NCI-H2029 treated with DMSO at 0.1 percent for 48 hours (cell line): ENCODE measurements at places on chromosomes 13 and 19.

DNA sequence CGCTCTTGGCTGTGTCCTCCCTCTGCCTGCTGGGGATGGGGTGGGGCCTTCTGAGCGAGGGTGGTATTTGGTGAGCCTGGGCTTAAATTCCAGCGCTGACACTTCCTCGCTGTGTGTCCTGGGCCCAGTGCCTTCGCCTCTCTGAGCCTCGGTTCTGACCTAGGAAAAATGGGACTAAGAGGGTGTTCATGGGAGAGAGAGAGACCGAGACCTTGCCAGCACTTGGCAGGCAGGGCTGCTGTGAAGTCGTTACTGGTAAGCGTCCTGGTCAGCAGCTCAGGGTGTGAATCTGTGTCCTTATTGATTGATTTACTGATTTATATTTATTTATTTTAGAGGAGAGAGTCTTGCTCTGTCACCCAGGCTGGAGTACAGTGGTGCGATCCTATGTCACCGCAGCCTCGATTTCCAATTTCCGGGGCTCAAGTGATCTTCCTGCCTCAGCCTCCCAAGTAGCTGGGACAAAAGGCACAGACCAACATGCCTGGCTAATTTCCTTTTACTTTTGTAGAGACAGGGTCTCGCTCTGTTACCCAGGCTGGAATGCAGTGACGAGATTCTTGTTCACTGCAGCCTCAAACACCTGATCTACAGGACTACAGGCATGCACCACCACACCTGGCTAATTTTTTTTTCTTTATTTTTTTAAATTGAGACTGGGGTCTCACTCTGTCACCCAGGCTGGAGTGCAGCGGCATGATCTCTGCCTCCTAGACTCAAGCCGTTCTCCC is 2.4 kb downstream of the PKN1 start:
- DNase-seq, result no peak

- no peak for DNase-seq
Measured at GRCh38 chr13:38624822-38625221, 62.1 kb upstream of the FREM2 start.

- DNase-seq, result no peak
Measured at GRCh38 chr13:74210693-74211393, 76.6 kb upstream of the KLF12 start.

DNA sequence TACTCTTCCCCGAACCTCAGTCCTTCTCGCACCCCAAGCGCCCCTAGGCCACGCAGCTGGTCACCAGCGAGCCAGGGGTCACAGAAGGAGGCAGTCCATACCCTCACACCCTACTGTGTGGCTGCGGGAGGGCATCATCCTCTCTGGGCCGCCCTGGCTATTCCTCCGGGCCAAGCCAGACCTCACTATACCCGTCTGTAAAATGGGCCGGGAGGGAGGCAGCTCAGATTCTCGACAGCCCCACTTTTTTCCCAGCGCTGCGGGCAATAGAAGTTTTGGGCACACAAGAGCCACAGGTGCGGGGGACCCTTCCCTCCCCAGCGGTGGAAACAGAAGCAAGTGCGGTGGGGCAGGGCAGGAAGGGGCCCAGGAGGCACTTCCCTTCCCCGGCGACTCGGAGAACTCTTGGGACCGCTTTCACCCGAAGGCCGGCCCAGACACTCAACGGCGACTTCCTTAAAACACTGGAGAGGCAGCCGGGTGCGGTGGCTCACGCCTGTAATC is 5.6 kb upstream of the ARRDC2 start:
- no peak for DNase-seq

DNA sequence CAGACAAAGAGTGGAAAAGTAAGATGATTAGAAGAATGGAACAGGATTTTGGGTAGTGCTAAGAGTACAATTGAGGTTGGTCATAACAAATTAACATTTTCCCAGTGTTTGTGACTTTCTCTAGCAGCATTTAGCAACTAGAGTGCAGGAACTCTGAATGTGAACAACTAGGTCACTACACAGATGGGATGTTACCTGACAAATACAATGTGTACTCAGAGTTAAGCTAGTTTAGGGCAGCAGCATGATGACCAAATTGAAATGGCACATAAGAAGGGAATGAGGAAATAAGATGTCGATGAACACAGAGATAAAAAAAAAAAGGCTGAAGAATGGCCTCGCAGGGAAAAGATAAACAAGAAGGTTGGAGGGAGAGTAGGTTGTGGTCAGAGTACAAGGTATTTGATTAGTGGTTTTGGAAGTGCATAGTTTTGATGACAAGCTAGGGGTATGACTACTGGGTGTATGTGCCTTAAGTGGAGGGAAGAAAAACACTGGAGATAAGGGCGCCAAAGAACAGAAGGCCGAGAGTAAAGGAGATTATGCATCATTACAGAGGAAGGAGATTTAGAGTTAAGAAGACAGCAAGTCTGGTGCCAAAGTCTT is 381.1 kb downstream of the FGF14 start:
- no peak for DNase-seq

- no peak for DNase-seq
Measured at GRCh38 chr13:25097426-25097825, 1.5 kb downstream of the PABPC3 start.

DNA sequence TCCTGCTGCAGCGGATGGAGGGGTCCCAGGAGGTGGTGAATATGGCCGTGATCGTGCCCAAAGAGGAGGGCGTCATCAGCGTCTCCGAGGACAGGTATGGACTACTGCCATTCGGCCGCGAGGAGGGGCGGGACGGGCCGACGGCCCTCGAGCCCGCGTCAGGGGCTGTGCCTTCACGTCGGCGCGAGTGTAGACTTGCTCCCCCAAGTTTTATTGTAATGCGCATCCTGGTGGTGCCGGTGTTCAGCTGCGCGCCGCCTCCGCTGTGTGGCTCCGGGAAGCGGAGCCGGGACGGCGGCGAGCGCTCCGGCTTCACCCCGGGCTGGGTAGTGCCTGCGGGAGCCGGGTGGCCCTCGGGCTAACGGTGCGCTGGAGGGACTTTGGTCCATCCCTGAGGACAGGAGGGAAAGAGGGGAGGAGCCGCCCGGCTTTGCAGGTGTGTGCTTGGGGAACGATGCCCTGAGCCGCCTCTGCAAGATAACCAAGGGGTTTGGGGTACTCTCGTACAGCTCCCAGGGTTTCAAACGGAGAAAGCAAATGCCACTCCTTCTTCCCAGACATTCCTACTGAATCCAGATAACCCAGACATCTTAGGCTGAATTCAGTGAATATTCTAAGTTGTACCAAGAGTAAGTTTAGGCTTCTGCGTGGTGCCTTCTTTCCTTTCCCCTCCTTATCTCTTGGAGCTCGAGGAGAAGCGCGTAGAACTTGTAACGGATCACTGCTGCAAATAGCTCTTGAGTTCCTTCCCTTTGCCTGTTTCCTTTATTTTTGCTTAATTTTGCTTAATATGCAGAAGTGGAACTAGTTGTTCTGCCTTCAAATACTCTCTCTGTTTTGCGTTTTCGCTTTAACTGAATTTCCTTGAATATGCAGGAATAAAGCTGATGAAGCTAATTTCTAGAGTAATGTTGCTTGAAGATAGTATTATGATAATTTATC is 740 bp downstream of the WDFY2 start:
- DNase-seq, result no peak

GRCh38 chr19:35869327-35870123 is 1.2 kb downstream of the APLP1 start:
- DNase-seq, result peak; percentile 88

DNA sequence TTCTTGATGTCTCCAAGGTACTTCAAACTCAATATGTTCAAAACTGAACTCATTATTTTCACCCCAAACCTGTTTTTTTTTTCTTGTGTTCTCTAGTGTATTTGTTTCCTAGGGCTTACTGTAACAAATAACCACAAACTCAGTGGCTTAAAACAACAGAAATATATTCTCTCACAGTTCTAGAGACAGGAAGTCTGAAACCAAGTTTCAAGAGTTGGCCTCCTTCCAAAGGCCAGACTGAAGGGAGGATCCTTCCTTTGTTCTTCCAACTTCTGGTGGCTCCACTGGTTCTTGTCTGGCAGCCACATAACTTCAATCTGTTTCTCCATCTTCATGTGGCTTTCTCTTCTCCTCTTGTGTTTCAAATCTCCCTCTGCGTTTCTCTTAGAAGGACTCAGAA is 62.0 kb upstream of the PDCD5 start:
- DNase-seq, result no peak

DNA sequence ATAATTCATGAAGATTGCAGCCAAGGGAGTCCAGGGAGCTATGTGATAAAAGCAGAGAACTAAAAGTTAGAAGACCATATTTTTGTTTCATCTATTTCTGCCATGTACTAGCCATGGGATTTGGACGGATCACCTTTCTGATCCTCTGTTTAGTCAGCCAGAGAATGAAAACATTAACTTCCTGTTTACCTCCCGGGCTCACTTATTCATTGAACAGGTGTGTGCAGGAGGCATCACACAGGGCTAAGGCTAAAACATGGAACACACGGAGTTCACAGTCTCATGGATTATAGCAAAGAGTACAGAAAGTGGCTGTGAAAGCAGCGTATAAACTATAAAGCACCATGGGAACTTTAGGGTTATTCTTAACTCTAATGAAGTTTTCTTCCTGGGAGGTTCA is 96.8 kb downstream of the GPR12 start:
- peak; percentile 22 for DNase-seq

- DNase-seq, result no peak
Measured at GRCh38 chr19:37136111-37136510, 36.4 kb downstream of the ZNF585A start.

GRCh38 chr19:39284032-39284431 is 12.2 kb upstream of the IFNL1 start:
- no peak for DNase-seq

DNA sequence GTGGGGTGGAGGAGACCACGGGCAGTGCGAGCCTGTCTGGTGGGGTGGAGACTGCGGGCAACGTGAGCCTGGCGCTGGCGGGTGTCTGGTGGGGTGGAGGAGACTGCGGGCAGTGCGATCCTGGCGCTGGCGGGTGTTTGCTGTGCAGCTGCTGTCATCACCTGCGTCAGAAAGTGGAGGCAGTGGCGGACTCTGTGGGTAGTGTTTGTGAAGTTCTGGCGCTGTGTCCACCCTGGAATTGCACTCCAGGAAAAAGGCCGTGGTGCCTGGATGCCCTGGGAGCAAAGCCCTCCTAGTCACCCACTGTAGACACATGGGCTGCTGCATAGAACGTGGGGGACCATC is 6.2 kb downstream of the TEX29 start:
- DNase-seq, result no peak

GRCh38 chr13:36903925-36904595 is 16.0 kb downstream of the SMAD9 start:
- DNase-seq, result peak; percentile 66

DNA sequence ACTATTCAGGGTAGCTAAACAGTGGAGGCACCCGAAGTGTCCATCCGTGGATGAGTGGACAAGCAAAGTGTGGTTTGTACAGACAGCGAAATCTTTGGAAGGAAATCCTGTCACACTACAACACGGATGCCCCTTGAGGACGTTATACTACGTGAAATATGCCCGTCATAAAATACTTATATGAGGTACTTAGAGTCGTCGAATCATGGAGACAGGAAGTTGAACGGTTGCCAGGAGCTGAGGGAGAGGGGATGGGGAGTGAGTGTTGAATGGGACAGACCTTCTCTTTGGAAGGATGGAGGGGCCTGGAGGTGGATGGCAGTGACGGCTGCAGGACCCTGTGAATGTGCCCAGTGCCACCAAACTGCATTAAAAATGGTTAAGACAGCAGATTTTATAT is 11.6 kb downstream of the ATP4B start:
- peak; percentile 3 for DNase-seq

DNA sequence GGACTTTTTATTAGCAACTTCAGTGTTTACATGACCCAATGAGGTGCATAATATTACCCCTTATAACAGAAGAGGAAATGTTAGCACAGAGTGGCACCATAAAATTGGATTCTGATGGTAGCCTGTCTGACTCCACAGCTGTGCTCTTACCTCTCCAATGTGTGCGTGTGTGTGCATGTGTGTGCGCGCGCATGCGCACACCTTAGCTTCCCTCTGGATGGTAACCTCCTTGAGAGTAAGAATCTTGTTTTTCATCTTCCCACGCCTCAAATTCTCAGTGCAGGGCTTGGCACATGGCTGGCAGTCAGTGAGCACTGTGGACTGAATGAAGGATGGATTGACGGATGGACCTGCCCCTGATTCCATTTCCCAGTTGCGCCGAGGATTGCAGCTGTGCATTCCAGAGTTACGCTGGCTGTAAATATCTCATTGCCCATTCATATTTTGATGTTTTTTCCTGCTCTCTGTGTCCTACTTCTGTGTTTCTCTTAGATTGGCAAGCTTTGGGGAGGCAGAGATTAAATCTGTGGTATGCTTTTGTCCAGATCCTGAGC is 99.2 kb upstream of the WASF3 start:
- DNase-seq, result no peak
